ENCODE measurements at places on chromosomes 2 and 18.

DNA sequence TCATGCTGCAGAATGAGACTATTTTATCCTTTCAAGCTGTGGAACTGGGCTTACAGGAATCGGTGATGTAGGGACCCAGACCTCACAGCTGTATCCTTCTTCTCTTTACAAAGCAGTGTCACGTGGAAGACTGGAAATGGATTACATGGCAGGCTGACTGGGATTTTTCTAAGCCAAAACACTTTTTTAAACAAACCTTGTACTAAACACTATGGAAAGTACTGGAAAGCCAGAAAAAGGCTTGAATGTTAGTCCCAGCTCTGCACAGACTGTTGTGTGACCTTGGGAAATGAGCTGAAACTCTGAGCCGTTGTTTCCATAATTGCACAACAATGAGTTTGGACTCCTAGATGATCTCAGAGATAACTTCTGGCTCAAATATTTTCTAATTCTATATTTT, 7.6 kb upstream of the ADAM23 start:
- no peak for DNase-seq
- no peak overlapping the region for H3K4me3 ChIP-seq
- H3K36me3 ChIP-seq: no peaks in the 10 kb centered on the region
- peaks cover 2% of the 10 kb centered on the region for H3K27me3 ChIP-seq
- no peaks in the 10 kb centered on the region for H3K4me1 ChIP-seq
- no peak overlapping the region for H3K27ac ChIP-seq

DNA sequence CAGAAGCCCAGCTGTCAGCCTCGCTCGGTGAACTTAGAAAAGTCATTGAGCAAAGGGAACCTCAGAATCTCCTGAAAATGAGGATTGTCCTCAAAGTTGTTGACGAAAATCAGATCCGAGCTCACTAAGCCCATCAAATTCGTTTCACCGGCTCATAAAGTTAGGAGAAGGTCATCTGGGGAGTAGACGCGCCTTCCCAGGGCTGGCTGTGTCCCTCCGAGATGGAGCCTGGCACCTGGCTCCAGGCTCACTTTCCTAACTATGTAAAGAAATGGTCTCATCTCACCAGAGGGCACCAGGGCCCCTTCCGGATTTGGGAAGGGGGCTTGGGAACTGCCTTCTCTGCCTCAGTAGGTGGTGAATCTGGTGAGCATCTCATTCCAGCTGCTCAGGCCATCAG, 145.5 kb downstream of the PXDN start:
- H3K36me3 ChIP-seq: no peaks in the 10 kb centered on the region
- H3K27ac ChIP-seq: no peak overlapping the region

GRCh38 chr18:59022167-59022945, 117.3 kb upstream of the SEC11C start:
- H3K27me3 ChIP-seq: no peaks in the 10 kb centered on the region
- no peak overlapping the region for H3K4me3 ChIP-seq
- no peaks in the 10 kb centered on the region for H3K36me3 ChIP-seq

GRCh38 chr2:34143149-34143548, 544.0 kb upstream of the FAM98A start:
- H3K27me3 ChIP-seq: no peaks in the 10 kb centered on the region
- DNase-seq: no peak
- H3K4me1 ChIP-seq: no peaks in the 10 kb centered on the region
- no peak overlapping the region for H3K4me3 ChIP-seq
- H3K36me3 ChIP-seq: no peaks in the 10 kb centered on the region
- no peak overlapping the region for H3K27ac ChIP-seq

DNA sequence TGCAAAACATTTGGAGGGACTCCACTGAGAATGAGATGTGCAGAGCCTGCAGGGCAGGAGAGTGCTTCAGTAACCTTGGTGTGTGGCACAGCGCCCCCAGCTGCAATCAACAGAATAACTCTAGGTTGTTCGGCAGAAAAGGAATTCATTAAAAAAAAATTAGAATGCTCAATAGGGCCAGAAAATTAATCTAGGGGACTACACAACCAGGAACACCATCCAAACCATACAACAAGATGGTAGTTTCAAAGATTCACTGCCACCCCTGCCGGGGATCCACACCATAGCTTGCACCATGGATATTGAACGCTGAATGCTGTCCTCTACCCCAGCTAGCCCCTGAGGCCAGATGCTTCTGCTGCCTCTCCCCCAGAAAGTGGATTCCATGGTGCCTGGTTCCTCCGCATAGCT, 50.1 kb downstream of the THUMPD2 start:
- H3K4me1 ChIP-seq: no peaks in the 10 kb centered on the region
- H3K36me3 ChIP-seq: peaks cover 2% of the 10 kb centered on the region
- DNase-seq: peak; percentile 6
- no peak overlapping the region for H3K4me3 ChIP-seq
- H3K27me3 ChIP-seq: no peaks in the 10 kb centered on the region
- no peak overlapping the region for H3K27ac ChIP-seq

DNA sequence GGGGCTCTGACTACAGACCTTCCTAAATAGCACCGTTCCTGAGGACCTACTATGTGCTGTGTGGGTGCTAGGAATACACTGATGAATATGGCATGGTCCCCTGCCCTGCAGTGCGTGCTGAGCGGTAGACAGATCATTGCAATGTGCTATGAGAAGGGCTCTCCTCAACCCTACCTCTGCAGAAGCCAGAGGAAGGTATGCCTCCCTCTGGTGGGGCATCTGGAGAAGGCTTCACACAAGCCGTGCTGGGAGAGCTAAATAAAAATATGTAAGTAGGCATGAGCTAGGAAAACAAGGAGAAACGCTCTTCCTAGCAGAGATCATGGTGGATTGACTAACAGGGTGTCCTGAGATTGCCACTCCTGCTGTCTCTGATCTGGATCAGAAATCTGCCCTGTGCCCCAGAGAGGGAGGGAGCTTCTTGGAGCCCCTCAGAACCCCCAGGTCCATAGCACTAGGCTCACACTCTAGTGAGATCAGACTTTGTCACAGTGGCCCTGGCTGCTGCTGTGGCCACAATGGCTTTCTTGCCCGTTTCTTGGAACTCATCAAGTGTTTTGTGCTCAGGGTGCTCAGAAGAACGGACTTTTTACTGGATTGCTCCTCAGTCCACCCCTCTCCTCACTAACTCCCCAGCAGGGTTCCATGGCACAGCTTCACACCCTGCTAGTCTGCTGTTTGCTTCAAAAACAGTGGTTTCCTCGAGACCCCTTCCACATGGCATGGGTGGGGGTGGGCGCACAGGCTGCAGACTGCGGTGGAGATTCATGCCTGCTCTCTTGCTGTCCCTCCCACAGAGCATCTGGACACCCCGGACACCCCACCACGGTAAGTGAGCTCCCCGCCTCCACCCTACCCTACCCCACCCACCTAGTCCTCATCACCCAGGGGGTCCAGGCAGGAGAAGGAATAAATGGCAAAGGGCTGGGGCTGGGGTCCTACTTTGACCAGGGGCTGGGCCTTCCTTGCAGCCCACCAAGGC, 14.2 kb downstream of the SIGLEC15 start:
- DNase-seq: peak; percentile 34
- no peaks in the 10 kb centered on the region for H3K36me3 ChIP-seq
- peaks cover 22% of the 10 kb centered on the region for H3K27me3 ChIP-seq
- peaks cover 18% of the 10 kb centered on the region for H3K4me1 ChIP-seq
- no peak overlapping the region for H3K27ac ChIP-seq
- no peak overlapping the region for H3K4me3 ChIP-seq

DNA sequence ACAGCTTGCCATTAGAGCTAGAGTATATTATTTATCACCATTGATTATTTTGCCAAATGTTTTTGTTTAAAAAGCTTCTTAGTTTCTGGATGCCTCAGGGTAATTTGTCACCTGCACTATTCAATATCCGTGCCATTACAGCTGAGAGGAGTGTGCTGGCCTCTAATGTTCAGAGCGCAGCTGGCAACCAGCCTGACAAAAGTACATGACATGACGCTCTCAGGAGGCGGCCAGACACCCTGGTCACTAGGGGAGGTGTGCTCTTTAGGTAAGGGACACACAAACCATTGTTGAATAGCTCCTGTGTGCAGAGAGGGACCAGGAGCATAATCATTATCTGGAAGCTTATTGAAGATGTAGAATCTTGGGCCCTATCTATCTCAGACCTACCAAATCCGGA, 20.3 kb downstream of the LIMS1 start:
- no peaks in the 10 kb centered on the region for H3K36me3 ChIP-seq
- no peak overlapping the region for H3K27ac ChIP-seq
- no peak overlapping the region for H3K4me3 ChIP-seq

DNA sequence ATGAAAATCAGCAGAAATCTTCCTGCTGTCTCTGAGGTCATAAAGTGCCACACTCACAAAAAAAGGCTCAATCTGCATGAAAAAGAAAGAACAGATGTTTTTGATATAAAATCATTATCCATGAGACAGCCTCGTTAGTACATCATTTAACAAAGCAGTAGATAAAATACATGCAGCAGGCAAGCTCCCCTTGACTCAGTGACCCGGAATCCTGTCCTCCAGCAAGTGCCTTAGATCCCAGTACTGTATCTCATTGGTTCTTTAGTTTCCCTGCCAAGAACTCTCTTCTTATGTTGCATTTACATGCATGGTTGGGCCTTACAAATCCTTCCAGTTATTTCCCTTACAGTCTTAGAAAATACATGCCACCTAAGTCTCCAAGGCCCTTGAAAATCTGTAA, 148.9 kb upstream of the CCDC195 start:
- H3K4me1 ChIP-seq: no peaks in the 10 kb centered on the region
- H3K27ac ChIP-seq: no peak overlapping the region
- peaks cover 68% of the 10 kb centered on the region for H3K36me3 ChIP-seq
- H3K27me3 ChIP-seq: no peaks in the 10 kb centered on the region
- H3K4me3 ChIP-seq: no peak overlapping the region
- DNase-seq: no peak

DNA sequence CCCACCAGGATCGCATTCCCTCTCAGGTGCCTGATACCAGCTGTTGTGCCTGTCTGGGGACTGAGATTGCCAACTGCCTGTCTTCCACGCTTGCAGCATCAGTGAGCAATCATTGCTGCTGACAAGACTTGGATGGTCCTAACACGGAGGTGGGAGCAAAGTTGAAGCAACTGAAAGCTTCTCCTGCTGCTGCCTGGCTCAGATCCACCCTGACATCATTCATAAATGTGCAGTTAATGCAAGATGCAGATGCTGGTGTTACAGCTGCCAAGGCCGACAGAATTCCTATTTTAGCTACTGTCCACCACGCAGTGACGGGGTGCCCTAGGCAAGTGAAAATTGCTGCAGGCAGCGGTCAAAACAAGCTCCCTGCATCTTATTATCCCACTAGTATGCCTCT, 131.4 kb downstream of the VWC2L start:
- DNase-seq: no peak
- H3K36me3 ChIP-seq: no peaks in the 10 kb centered on the region
- H3K27me3 ChIP-seq: no peaks in the 10 kb centered on the region
- no peaks in the 10 kb centered on the region for H3K4me1 ChIP-seq

GRCh38 chr2:112679484-112679883, 33.7 kb downstream of the SLC20A1 start:
- no peaks in the 10 kb centered on the region for H3K36me3 ChIP-seq
- H3K4me3 ChIP-seq: no peak overlapping the region
- H3K27ac ChIP-seq: no peak overlapping the region

- no peaks in the 10 kb centered on the region for H3K4me1 ChIP-seq
- no peaks in the 10 kb centered on the region for H3K27me3 ChIP-seq
- no peaks in the 10 kb centered on the region for H3K36me3 ChIP-seq
- DNase-seq: no peak
- no peak overlapping the region for H3K4me3 ChIP-seq
Measured at GRCh38 chr2:230627806-230628724, 84.6 kb upstream of the CAB39 start.

- no peaks in the 10 kb centered on the region for H3K27me3 ChIP-seq
- H3K36me3 ChIP-seq: no peaks in the 10 kb centered on the region
- peaks cover 7% of the 10 kb centered on the region for H3K4me1 ChIP-seq
- no peak for DNase-seq
- no peak overlapping the region for H3K27ac ChIP-seq
Measured at GRCh38 chr2:213125646-213126347, 25.6 kb downstream of the IKZF2 start.

GRCh38 chr2:144678736-144679135, 158.8 kb upstream of the ZEB2 start:
- no peaks in the 10 kb centered on the region for H3K36me3 ChIP-seq
- H3K4me3 ChIP-seq: no peak overlapping the region
- H3K27me3 ChIP-seq: no peaks in the 10 kb centered on the region
- peaks cover 36% of the 10 kb centered on the region for H3K4me1 ChIP-seq
- no peak for DNase-seq

DNA sequence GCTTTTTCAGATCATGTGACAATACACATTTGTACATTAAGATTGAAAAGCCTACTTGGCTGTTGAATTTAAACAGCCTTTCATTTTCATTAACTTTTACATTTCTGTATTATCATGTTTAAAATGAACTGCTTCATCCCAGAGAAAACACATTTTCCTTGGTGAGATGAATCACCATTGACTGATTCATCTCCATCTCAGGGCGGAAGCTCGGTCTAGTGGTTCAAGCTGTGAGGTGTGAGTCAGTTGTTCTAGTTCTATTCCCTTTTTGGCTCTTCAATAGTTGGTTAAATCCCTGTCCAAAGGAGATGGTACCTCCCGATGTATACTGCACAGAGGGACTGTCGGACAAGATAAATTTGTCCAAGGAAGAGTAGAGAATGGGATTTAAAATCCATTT, 189.7 kb downstream of the ADCYAP1 start:
- no peaks in the 10 kb centered on the region for H3K4me1 ChIP-seq
- H3K4me3 ChIP-seq: no peak overlapping the region
- no peak for DNase-seq
- H3K27me3 ChIP-seq: no peaks in the 10 kb centered on the region

DNA sequence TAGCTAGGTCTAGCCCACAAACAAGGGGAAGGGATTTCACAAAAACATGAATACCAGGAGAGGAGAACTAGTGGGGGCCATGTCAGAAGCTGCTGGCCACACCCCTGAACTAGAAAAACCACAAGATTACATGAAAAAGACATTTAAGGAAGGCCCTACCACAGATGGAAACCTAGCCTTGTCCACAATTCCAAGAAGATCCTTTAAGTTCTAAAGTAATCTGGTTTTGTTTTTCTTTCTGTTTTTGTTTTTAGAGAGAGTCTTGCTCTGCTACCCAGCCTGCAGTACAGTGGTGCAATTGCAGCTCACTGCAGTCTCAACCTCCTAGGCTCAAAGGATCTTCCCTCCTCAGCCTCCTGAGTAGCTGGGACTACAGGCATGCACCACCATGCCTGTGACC, 34.2 kb upstream of the CAB39 start:
- peak overlapping the region; percentile 11 for H3K27ac ChIP-seq
- peaks cover 36% of the 10 kb centered on the region for H3K4me1 ChIP-seq
- H3K36me3 ChIP-seq: no peaks in the 10 kb centered on the region
- H3K4me3 ChIP-seq: no peak overlapping the region
- H3K27me3 ChIP-seq: no peaks in the 10 kb centered on the region
- DNase-seq: peak; percentile 33

- no peaks in the 10 kb centered on the region for H3K27me3 ChIP-seq
- H3K36me3 ChIP-seq: no peaks in the 10 kb centered on the region
- no peak overlapping the region for H3K4me3 ChIP-seq
- DNase-seq: no peak
- H3K27ac ChIP-seq: no peak overlapping the region
Measured at GRCh38 chr2:194385376-194385775, 1271.7 kb upstream of the SLC39A10 start.

GRCh38 chr2:54209379-54209778, 46.6 kb downstream of the TSPYL6 start:
- no peak overlapping the region for H3K27ac ChIP-seq
- H3K27me3 ChIP-seq: no peaks in the 10 kb centered on the region
- H3K36me3 ChIP-seq: no peaks in the 10 kb centered on the region
- no peak overlapping the region for H3K4me3 ChIP-seq
- no peaks in the 10 kb centered on the region for H3K4me1 ChIP-seq
- no peak for DNase-seq

Measured in CD14-positive monocyte (primary cell).